Fibroblast of lung (primary cell): ENCODE measurements at places on chromosomes 2 and 18.
A peak's percentile ranks its signal among the peaks of the same experiment; 100 is the strongest.

- DNase-seq = no peak
Observed at GRCh38 chr2:56263876-56264275, 80.1 kb downstream of the CCDC85A start.

GRCh38 chr18:75915941-75916623 lies 488.6 kb upstream of the SMIM21 start:
- no peak for DNase-seq

DNA sequence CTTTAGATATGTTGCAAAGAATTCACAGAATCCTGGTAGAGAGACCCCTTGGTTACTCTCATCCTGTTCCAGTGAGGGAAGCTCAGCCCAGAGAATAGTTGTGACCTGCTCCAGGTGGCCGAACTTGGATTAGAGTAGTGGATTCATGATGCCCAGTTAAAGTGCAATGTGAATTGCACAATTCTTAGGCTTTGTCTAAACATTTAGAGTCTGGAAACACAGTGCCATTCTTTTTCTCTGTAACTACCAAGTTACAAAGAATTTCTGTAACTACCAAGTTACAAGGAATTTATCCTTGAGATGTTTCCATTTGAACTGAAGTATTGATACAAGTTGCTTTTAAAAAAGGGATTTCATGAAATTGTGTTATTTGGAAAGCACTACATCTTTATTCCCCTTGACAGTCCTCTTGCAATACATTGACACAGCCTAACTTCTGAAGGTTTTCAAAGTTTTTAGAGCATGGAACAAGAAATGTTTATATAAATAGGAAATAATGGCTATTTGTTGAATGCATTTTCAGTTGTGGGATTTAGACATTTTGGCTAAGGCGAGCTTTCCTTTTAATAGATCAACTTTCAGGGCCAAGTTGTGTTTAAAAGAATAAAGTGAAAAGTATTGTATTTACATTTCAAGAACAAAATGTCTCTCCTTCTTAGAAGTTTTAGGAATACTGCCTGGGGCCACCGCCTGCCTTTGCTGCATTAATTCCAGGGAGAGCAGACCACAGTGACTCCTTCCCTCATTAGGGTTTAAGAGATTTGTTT lies 315.0 kb downstream of the LPIN1 start:
- no peak for DNase-seq

DNA sequence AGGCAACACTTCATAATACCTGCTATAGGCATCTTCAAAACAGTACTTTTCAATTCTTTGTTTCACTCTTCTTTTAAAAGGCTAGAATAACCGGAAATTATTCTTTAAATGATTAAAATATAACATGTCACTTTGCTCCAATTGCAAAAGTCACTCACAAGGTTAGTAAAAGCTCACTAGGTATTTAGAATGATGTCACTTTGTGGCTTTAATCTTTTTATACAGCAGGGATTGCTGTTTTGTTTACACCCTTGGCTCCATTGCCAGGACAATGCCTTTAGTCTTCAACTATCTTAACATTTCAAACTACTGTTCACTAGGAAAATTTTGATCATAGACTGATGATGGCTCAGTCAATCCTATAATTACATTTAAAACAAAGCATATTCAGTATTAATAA lies 157.1 kb downstream of the BAZ2B start:
- no peak for DNase-seq

DNA sequence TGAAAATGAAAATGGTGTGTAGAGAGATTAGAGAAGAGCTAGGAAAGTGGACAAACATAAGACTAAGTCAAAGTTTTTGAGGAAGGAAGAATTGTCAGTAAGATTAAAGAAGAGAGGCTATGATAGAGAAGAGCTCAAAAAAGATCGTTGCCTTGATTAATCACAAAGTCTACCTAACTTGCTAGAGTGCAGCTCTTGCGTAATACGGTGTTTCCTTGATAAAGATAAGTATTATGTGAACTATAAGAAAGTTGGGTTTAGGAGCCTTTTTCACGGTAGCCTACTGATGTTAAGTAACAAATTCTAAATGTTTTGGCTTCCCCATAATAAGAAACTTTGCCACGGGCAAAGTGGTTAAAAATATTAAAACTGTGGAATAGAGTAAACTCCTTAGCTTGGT lies 226.4 kb upstream of the NRXN1 start:
- no peak for DNase-seq

DNA sequence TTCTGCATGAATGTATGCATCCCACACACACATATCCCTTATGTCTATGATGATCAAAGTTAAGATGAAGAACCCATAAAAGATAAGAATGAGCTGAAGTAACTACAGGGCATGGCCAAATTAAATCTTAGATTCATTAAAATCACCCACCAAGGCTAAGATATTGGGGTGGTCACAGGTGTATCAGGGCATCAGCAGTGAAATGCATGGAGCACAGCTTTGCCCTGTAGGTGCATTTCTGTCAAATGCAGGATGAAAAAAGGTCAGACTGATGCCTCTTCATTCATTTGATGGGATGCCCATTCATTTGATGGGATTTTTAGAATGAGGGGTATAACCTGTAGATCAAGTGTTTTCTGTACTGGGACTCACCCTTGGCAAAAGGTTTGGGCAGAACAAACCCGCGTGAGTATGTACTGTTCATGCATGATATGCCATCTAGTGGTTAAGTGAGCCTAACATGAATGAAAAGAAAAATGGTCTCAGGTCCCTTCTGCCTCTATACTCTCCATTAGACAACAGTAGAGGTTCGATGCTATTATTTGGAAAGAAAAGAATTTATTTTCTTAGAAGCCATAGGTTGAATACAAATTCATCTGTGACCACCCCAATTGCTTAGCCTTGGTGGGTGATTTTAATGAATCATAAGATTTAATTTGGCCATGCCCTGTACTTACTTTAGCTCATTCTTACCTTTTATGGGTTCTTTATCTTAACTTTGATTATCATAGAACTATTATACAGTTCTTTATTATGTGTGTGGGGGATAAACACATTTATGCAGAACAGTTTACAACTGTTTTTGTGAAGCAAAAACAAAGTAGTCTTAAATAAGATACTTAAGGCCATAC lies 43.2 kb upstream of the NOSTRIN start:
- DNase-seq = peak; percentile 53

DNA sequence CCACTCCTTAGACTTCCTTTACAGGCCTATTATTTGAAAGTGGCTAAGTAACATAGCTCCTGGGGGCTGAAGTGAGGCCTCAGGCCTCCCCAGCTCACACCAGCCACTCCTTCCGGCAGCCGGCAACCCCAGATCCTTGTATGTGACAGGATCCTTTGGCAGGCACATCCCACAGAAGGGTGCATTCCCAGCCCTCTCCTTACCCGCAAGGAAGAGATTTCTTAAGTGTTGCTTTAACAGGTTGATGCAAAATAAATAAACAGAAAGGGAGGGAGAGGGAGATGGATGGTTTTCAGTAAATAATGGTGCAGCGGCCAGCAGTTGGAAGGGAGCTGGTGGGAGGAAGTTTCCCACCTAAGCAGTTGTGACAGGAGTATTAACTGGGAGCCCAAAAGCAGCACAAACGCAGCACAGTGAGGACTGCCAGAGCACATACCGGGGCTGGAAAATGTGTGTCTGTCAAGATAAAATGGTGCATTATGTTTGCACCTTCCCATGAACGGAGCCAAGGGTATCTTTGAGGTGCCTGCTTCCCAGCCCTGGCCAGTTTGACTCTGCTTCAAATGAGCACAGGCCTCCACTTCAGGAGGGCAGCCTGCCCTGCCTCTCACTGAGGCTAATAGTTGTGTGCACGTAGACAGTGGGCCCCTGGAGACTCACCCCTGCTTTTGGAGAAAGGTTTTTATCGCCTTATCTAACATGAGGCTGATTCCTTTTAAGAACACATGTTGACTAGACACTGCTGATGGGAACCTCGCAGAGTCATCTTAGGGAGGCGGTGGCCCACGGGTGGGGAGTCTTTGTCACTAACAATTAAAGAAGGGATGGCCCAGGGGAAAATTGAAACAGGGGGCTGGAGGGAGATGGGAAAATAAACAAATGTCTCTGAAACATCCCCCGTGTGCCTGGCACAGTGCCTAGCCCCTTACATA lies 32.8 kb downstream of the NRP2 start:
- DNase-seq = peak; percentile 71

DNA sequence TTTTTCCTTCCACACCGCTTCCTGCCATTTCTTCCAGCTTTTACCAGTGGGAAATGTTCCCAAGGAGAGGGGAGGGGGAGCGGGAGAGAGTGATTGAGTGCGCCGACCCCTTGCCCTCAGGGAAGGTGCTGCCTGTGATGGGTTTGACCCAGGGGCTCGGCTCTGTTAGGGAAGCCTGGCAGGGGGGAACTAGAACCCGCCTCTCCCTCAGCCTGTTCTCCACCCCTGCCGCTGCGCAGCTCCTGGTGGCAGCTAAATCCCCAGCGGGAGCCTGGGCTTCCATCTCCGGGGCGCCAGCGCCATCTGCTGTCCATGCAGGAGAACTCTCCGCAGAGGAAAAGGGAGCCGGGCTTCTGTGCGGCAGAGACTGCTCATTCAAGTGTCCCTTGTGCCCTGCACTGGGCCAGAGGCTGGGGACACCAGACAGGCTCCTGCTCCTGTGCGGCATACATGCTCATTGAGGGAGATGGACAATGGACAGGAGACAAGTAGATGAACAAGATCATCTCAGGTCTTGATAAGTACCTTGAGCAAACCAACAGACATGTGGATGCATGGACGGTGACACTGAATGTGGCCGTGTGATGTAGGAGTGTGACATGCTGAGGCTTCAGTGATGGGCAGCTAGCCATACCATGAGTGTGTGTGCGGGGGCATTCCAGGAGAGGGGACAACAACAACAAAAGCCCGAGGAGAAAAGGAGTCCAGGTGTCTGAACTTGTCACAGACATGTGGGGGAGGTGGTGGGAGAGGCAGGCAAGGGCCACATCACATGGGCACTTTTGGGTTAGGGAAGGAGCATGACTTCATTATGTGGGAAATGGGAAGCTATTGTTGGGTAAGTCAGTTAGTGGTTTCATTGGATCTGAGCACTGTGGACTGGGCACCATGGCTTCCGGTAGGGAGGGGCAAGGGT lies 13.3 kb downstream of the CHPF start:
- peak; percentile 70 for DNase-seq

DNA sequence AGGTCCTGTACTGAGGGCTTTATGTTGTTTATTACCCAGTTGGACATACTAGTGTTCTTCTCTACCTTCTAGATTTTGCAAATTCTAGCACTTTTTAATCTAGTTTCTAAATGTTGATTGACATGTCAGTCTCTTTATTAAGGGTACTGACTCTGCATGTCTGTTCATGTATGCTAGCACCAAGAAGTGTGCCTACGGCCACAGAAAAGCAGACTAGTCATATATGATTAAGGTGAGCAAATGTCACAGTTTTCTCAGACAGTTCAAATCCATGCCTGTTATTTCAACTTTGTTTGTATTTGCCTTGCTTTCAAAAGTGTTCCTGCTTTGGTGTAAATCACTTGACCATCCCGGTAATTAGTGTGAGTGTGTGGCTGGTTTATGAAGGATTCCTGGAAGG lies 145.0 kb upstream of the DSEL start:
- no peak for DNase-seq

- no peak for DNase-seq
Observed at GRCh38 chr18:35430721-35431373, 53.7 kb upstream of the ZNF396 start.
